Activated gamma-delta T cell treated with Interleukin-2 at 50 U/mL for 16 hours (primary cell): ENCODE measurements at places on chromosomes 4 and X.

DNA sequence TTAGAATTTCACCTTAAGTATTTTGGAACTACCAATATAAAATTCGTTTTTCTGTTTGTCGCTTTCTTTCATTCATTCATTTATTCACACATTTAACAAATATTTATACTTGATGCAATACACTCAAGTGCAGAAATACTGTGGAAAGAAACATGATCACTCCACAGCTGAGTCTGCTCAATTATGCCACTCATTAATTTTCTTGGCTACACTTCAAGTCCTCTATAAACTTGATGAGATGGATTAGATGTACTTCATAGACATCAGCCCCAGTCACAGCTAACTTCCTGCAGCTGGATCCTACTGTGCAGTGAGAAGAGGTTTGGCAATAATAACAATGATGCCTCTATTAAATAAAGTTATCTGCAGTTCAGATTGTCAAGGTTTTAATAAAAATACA lies 208.1 kb downstream of the PDGFC start:
- no peak for DNase-seq

- no peak for DNase-seq
Observed at GRCh38 chrX:133575501-133576136, 160.3 kb upstream of the GPC4 start.

DNA sequence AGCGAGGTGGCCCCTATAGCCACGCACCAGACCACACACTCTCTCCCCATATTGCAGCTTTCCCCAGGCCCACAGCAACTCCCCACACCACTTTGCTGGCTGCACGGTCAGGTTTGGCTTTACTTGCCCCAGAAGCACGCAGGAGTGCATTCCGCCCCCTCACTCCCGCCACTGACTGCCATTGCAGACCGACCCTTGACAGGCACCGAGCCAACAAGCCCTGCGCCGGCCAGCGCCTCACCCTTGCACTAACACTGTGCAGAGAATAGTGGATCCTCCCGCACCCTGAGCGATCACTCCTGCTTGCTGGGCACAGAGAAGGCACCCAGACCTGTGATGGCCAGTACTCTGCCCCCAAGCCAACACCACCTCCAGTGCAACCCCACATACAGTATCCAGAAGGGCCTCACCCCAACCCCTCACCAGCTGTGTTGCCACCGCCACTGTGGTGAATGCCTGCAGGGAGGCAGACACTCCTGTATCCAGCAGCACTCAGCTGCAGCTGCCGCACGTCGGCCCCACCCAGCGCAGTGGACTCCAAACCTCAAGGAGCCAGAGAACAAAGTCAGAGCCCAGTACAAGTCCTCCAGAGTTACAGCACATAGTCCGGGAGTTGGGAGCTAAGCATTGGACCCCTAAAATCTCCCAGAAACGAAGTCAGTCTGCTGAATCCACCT lies 28.6 kb upstream of the DIAPH2 start:
- DNase-seq, result no peak

DNA sequence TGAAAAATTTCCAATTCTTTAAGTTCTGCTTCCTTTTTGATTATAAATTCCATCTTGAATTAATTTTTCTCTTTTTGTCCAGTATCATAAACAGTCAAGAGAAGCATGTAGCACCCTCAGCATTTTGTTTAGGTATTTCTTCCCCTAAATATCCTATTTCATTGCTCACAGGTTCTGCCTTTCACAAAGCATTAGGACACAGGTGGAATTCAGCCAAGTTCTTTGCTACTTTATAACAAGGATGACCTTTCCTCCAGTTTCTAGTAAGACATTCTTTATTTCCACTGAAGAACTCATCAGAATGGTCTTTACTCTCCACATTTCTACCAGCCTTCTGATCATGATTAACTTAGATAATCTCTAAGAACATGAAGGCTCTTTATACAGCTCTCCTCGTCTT lies 7.4 kb downstream of the SLC9B1 start:
- DNase-seq, result no peak

DNA sequence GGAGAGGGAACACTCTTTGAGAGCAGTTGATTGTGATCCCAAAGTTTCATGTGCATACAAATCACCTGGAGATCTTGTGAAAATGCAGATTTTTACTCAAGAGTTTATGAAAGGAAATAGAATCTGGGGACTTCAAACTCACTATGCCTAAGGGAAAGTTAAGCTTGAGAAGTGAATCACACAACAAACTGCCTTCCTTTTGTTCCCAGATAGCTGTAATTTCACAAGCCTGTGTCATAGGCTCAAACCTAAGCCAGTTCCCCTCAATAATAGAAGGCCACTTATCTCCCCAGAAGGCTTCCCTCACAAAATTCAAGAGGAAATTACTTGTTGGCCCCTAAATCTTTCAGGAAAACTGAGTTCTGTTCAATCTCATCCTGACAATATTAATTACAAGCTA lies 132.8 kb upstream of the MAGEB16 start:
- no peak for DNase-seq

- peak; percentile 63 for DNase-seq
Observed at GRCh38 chr4:56505269-56506130, at the start of gene ARL9. TSS of gene ARL9 (plus strand) at chr4:56505791. CDS start at chr4:56505863, 72 bp downstream.

DNA sequence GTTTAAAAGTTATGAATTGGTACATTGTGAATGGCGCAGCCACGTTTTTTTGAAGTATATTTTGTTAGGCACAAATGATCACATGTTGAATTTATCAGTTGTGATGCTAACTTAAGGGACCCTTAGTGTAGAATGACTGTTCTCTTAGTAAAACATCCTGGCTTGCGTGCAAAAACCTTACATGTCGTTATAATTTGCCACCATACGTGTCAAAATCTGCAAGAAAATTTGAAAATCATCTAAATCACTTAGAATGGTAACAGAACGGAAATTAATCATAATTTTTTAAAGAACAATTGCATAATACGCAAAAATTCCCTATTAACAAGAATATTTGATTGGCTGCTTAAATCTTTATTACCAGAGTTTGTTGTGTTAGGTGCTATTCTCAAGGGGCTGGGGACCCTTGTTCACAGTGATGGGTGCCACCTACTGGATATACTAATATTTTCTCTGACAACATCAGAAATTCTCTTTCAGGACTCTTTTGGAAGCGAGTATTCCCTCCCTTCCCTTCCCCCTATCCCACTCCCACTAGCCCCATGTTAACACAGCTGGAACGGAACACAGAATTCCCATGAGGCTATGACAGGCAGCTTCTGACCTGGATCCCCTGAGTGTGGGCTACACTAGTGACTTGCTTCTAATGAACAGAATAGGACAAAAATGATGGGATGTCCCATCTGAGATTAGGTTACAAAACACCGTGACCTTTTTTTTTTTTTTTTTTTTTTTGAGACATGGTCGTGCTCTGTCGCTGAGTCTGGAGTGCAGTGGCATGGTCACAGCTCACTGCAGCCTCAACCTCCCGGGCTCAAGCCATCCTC lies 71.8 kb downstream of the SUPT20HL2 start:
- DNase-seq, result peak; percentile 7
